ENCODE measurements at places on chromosomes 3 and 15.

GRCh38 chr3:71121429-71122167 is 461.9 kb downstream of the FOXP1 start:
- DNase-seq, result no peak

DNA sequence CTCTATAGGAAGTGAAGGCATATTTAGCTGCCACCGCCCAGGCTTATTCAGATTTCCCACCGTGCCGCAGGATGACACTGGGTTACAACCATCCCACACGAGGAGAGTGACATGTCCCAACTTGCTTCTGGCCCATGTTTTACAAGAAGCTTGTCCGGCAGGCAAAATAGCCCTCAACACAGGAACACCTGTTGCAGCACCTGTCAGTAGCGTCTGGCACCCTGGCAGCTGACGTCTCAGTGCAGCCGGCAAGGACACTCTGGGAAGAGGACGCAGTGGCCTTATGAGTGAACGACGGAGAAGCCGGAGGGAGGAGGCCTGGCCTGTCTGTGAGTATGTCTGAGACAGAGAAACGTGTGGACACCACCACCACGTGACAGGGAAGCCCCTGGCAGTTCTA is 32.1 kb downstream of the FAM174B start:
- no peak for DNase-seq

DNA sequence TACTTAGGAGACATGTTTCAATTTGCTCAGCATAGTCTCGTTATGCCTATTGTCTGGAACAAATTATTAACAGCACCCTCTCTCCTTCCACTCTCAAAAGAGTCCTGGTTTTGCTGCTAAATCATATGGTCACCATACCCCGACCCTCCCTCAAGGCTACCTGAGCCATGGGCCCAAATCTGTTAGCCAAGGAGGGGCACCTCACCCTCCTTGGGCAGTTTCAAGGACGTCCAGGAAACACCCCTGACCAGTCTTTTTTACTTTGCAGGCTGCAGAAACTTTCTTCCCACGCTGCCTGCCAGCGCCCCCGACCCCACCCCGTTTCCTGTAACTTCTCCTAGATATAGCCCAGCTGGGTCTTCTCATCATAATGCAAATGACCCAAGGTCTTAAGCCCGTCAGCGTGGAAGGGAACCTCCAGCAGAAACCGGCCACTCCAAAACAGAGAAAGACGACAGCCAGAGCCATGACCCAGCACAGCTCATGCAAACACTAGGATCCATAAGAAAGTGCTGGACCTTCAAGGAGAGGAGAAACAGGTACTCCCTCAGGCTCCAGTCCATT is 62.3 kb downstream of the ADCY5 start:
- no peak for DNase-seq

DNA sequence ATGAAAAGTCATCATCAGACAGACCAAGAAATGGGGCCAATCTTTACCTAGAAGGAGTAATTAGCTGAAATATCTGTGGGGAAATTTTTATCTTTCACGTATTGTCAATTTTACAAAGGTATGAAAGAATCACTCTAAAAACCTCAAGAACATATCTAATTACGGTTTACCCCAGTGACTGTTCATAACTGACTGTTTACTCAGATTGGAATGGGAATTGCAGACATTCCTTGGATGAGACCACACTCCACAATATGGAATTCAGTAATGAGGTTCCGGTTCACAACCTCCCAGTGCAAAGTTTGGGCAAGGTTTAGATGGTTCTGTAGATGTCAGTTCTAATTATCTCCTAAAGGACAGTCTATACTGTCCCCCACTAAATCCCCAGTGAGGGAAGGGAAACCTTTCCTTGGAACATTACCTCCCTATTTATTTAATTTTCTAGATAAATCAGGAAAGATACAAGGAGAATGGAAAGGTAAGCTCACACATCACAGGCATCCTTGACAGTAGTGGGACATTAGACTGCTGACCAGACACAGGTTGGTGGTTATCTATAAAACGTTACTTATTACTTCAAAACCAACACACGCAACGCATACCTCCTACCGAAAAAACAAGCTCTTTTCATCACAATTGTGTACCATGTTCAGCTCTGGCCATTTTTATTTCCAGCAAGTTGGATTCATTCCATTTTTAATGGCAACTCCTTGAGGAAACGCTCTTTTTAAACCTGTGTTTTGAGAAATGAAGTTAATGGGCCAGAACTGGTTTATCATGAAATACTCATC is 129.9 kb downstream of the RORA start:
- DNase-seq, result no peak

GRCh38 chr3:138297059-138297607 is 32.5 kb downstream of the NME9 start:
- DNase-seq, result no peak

DNA sequence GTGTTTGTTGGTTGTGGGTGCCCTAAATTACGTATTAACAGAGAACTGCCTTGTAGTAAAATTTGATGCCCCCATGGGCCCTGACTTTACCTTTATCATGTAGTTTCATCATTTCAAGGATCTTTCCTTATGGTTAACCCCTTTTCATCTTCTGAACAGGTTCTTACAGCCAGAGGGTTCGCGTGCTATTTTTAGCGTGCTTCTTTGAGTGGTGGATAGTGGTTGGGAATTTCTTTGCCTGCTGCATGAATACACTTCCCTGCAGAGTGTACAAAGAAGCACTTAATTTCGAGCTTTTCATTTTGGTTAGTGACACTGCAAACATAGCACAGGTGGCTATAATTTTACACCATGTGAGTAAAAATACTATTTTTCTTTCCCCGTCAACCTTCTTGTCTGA is 231.8 kb downstream of the ROBO2 start:
- no peak for DNase-seq

DNA sequence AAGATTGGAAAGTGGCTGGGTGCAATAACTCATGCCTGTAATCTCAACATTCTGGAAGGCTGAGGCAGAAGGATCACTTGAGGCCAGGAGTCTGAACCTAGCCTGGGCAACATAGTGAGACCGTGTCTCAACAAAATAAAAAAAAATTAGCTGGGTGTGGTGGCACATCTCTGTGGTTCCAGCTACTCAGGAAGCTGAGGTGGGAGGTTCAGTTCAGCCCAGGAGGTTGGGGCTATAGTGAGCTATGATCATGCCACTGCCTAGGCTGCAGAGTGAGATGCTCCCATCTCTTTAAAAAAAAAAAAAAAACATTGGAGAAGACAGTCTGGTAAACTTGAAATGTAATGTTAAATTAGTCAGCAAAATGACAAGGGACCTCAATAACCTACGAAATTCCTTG is 57.9 kb downstream of the STAG1 start:
- DNase-seq, result no peak

DNA sequence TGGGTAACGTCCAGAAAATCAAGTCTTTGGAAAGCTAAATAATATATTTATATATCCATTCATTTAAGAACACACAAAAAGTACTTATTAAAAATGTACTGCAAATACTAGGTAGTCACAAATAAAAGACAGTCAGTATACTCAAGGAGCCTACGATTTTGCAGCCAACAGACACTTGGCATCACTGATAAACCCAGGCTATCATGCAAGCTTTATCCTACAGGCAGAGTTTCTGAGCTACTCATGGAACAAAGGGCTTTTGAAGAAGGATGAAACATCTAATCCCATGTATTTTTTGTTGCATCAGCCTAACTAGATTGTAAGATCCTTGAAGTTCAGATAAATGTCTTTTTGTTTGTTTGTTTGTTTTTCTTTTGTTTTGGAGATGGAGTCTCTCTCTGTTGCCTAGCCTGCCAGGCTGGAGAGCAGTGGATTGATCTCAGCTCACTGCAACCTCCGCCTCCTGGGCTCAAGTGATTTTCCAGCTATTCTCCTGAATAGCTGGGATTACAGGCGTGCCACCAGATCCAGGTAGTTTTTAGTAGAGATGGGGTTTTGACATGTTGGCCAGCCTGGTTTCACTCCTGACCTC is 319.4 kb upstream of the MDFIC2 start:
- DNase-seq, result no peak

GRCh38 chr3:63798949-63799348 is 20.1 kb upstream of the C3orf49 start:
- no peak for DNase-seq

All from erythroblast (primary cell).